Spleen (tissue), 13 donors: ENCODE measurements at places on chromosomes 5 and 9.

DNA sequence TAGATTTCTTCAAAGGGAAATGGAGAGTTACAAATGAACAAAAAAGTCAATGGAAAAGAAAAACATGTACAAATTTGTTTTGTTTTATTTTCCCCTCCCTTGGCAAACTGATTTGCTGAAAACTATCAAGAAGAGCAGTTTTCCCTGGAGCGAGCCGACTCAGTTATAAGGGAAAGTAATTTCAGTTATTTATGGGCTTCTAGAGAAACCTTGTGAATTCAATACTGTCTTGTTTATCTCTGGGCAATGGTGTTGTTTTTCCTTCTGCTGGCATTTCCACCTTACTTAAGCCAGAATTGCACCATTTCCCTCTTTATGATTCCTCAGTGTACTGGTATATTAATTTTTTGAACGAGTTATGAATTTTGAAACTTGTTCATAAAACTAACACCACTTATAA, 1163.6 kb downstream of the CDH12 start:
- no peaks in the 10 kb centered on the region for H3K4me1 ChIP-seq
- no peak for DNase-seq
- no peaks in the 10 kb centered on the region for H3K27me3 ChIP-seq

DNA sequence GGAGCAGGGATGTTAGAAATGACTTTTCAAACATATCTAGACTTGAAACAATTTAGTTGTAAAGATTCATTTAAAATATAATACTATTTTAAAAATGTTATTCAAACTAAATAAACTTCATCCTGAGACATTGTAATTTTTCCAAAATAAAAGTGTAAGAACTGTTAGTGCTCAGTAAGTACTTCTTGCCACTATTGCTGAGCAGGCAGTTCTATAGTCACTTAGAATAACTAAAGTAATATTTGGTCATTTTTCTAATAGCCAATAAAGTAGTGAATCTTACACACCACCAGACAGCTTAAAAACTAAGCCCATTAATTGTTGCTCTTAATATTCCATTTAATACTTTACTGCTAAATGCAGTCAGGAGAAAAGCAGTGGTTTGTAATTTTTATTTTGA, 1120.0 kb upstream of the CDH10 start:
- DNase-seq = no peak
- no peak overlapping the region for H3K27ac ChIP-seq
- no peaks in the 10 kb centered on the region for H3K4me1 ChIP-seq
- H3K4me3 ChIP-seq = no peak overlapping the region
- no peaks in the 10 kb centered on the region for H3K27me3 ChIP-seq
- H3K36me3 ChIP-seq = no peaks in the 10 kb centered on the region

GRCh38 chr9:87334366-87334765, 163.3 kb upstream of the DAPK1 start:
- H3K27ac ChIP-seq = no peak overlapping the region
- H3K27me3 ChIP-seq = no peaks in the 10 kb centered on the region
- H3K4me3 ChIP-seq = no peak overlapping the region
- H3K36me3 ChIP-seq = no peaks in the 10 kb centered on the region

DNA sequence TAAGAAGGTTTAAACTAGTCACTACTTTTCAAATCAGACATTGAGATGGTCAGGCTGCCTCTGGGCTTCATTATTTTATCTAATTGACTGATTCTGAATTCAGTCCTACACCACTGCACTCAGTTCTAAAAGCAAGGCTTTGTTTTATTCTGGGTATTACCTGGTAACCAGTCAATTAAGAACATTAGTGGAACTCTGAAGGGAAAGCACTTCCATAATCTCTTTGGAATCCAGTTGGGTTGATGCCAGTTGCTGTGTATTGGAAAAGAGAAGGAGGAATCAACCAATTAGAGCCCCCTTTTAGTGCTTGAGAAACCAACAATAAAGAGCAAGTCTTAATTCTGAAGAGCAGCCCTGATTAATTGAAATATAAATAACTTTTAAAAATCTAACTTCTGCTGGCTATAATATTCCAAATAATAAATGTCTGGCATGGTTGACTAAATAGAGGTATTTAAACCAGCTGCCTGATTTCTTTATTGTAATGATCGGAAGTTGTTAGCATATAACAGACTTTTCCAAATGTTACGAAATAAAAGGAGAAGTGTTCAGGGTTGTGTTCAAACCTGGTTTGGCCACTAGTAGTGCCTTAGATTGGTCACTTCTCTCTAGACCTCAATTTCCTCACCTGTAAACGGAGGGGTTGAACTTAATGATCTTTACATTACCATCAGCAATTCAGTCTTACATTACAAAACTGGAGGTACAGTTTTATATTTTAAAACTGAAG, 32.0 kb downstream of the CPEB4 start:
- no peak overlapping the region for H3K4me3 ChIP-seq
- no peaks in the 10 kb centered on the region for H3K27me3 ChIP-seq
- no peak for DNase-seq
- no peaks in the 10 kb centered on the region for H3K36me3 ChIP-seq

DNA sequence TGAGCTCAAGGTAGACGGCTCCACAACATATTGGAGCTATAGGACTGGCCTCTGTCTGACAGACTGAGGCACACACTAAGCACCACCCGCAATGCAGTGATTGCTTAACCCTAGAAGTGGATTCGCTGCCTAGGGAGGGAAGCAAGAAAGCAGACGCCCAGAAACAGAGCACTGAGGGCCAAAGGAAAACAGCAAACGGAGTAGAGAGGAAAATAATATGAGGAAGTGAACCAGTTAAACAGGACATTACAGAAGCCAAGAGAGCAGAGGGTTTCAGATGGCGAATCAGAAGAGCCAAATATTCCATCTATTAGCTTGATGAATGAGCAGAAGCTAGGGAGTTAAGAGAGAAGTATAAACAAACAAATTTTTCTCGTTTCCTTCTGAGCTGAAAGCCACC, 139.2 kb upstream of the LHFPL2 start:
- H3K27ac ChIP-seq = no peak overlapping the region
- H3K4me1 ChIP-seq = no peaks in the 10 kb centered on the region
- no peaks in the 10 kb centered on the region for H3K36me3 ChIP-seq
- H3K27me3 ChIP-seq = no peaks in the 10 kb centered on the region
- no peak overlapping the region for H3K4me3 ChIP-seq

DNA sequence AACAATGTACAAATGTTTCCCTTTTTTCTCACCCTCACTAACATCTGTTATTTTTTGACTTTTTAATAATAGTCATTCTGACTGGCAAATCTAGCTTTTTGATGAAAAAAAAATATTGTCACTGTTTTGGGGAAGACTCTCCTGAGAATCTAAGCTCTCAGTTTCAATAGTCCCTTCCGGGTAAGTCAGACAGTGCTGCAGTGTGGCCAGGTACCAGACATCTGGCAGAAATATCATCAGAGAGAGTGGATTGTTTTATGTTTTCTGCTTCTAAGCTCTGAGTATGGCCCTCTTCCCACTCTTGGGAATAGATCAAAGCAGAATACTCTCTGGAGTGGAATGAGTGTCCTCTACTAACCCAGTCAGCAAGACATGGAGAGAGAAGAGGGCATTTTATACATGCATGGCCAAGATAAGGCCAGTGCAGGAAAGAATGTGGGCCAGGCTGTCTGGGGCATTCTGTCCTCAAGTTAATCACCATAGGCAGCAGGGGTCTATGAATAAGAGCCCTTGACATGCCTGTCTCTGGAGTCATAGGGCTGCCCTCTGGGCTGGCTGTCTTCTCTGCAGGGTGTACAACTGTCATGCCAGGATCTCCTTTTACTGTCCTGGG, 38.5 kb upstream of the OR2S2 start:
- no peak overlapping the region for H3K27ac ChIP-seq
- no peaks in the 10 kb centered on the region for H3K27me3 ChIP-seq
- no peak overlapping the region for H3K4me3 ChIP-seq
- no peaks in the 10 kb centered on the region for H3K36me3 ChIP-seq
- H3K4me1 ChIP-seq = no peaks in the 10 kb centered on the region

GRCh38 chr5:161022151-161022550, 170.1 kb upstream of the ATP10B start:
- no peak overlapping the region for H3K27ac ChIP-seq
- H3K4me1 ChIP-seq = no peaks in the 10 kb centered on the region
- no peak for DNase-seq
- H3K36me3 ChIP-seq = no peaks in the 10 kb centered on the region
- H3K4me3 ChIP-seq = no peak overlapping the region

DNA sequence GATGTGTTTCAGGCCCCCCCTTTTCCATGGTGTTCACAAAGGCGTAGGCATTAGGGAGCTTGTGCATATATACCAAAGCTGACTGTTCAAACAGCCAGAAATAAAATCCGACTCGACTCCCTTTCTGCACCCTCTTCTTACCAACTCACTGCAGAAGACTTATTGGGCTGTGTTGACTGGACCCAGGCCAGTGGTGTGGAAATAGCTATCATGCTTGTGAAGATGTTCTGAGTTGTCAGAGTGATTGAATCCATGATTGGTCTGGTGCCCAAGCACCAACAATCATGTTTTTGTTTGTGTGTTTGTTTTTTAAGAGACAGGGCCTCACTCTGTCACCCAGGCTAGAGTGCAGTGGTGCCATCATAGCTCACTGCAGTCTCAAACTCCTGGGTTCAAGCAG, 21.6 kb downstream of the TJP2 start:
- H3K27ac ChIP-seq = no peak overlapping the region
- no peak overlapping the region for H3K4me3 ChIP-seq
- H3K4me1 ChIP-seq = peaks cover 19% of the 10 kb centered on the region
- H3K36me3 ChIP-seq = no peaks in the 10 kb centered on the region
- no peak for DNase-seq
- H3K27me3 ChIP-seq = no peaks in the 10 kb centered on the region

GRCh38 chr9:14251154-14252071, 62.5 kb downstream of the NFIB start:
- H3K27ac ChIP-seq = no peak overlapping the region
- no peaks in the 10 kb centered on the region for H3K4me1 ChIP-seq
- no peaks in the 10 kb centered on the region for H3K36me3 ChIP-seq
- H3K4me3 ChIP-seq = no peak overlapping the region

GRCh38 chr5:67115246-67115645, 81.4 kb downstream of the CD180 start:
- H3K27ac ChIP-seq = no peak overlapping the region
- no peaks in the 10 kb centered on the region for H3K36me3 ChIP-seq
- no peak for DNase-seq
- H3K27me3 ChIP-seq = no peaks in the 10 kb centered on the region
- H3K4me3 ChIP-seq = no peak overlapping the region
- H3K4me1 ChIP-seq = no peaks in the 10 kb centered on the region

- no peak overlapping the region for H3K4me3 ChIP-seq
- no peaks in the 10 kb centered on the region for H3K27me3 ChIP-seq
- H3K4me1 ChIP-seq = no peaks in the 10 kb centered on the region
- no peak for DNase-seq
- no peaks in the 10 kb centered on the region for H3K36me3 ChIP-seq
Measured at GRCh38 chr5:78604689-78605285, 43.8 kb downstream of the LHFPL2 start.

- H3K36me3 ChIP-seq = no peaks in the 10 kb centered on the region
- no peak overlapping the region for H3K4me3 ChIP-seq
- DNase-seq = no peak
- H3K4me1 ChIP-seq = peaks cover 26% of the 10 kb centered on the region
Measured at GRCh38 chr5:59764361-59764760, 129.2 kb downstream of the PDE4D start.

DNA sequence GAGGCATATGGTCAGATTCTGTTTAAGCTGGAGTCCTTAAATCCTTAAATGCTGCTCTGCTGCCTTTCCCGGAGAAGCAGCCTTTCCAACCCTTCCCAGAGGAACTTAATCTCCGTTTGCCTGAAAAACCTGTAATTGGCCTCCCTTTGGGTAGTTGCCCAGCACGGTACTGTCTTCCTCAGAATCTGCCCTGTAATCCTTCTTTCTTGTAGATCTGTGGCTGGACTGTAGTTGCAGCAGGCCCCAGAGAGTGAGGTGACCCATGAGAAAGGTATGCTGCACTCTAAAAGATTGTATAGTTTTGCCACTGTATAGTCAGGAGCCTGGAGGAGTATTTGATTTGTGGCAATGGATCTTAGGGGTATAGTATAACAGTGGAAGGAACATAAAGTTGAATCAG, 11.7 kb downstream of the SPIN1 start:
- H3K36me3 ChIP-seq = peaks cover 5% of the 10 kb centered on the region
- H3K27ac ChIP-seq = no peak overlapping the region
- no peaks in the 10 kb centered on the region for H3K4me1 ChIP-seq

DNA sequence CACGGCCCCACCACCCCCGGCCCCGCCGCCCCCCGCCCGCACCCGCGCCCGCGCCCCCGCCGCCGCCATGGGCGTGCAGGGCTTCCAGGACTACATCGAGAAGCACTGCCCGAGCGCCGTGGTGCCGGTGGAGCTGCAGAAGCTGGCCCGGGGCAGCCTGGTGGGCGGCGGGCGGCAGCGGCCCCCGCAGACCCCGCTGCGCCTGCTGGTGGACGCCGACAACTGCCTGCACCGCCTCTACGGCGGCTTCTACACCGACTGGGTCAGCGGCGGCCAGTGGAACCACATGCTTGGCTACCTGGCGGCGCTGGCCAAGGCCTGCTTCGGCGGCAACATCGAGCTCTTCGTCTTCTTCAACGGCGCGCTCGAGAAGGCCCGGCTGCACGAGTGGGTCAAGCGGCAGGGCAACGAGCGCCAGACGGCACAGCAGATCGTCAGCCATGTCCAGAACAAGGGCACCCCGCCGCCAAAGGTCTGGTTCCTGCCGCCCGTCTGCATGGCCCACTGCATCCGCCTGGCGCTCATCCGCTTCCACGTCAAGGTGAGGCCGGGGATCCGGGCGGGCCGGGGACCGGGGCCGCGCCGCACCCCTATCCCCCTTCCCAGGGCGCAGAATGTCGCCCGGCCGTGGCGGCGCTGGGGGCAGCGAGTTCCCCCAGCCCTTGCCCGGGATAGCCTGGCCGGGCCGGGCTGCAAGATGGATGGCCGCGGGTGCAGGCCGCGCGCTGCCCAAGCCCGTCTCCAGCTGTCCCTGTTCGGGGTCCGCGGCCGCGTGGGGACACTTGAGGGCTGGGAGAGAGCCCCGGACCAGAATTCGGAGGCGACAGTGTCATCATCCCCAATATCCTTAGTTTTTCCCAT, 594 bp downstream of the FAM120A start:
- H3K36me3 ChIP-seq = peaks cover 12% of the 10 kb centered on the region
- peak; percentile 93 for DNase-seq

- H3K4me1 ChIP-seq = no peaks in the 10 kb centered on the region
- no peak overlapping the region for H3K27ac ChIP-seq
- H3K4me3 ChIP-seq = no peak overlapping the region
- H3K27me3 ChIP-seq = no peaks in the 10 kb centered on the region
Measured at GRCh38 chr9:109802491-109802890, 22.5 kb downstream of the PALM2AKAP2 start.
